ENCODE measurements at places on chromosomes 16 and 17.

- DNase-seq: no peak
Measured at GRCh38 chr16:81823111-81823510, 44.0 kb downstream of the PLCG2 start.

DNA sequence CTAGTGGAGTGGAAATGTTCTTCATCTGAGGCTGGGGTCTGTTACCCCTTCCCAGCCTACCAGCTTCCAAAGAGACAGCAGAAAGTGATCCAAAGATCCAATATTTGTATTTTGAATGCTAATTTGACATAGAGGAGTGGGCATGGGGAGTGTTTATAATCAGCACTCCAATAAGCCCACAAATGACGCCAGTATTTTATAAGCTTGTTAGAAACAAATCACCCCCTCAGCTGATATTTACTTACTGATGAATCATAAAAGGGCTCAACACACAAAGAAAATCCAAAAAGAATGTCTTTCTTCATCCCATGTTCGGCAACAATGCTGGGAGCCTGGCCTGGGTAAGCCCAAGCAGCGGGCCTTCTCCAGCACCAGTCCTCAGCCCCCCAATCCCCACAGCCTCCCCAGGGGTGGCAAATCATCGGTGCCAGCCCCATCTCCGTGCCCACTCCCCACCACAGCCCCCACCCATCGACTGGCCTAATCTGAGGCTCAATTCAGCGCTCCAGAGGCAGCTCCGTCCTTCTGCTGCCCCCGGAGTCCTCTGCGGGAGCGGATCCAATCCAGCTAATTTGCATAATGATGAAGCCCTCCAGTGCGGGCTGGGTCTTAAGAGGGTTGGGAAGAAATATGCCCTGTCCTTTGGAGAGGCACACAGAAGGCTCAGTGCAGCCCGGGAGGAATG is 169.5 kb downstream of the C16orf78 start:
- no peak for DNase-seq

GRCh38 chr17:45042346-45043120 is 8.9 kb downstream of the DCAKD start:
- no peak for DNase-seq

DNA sequence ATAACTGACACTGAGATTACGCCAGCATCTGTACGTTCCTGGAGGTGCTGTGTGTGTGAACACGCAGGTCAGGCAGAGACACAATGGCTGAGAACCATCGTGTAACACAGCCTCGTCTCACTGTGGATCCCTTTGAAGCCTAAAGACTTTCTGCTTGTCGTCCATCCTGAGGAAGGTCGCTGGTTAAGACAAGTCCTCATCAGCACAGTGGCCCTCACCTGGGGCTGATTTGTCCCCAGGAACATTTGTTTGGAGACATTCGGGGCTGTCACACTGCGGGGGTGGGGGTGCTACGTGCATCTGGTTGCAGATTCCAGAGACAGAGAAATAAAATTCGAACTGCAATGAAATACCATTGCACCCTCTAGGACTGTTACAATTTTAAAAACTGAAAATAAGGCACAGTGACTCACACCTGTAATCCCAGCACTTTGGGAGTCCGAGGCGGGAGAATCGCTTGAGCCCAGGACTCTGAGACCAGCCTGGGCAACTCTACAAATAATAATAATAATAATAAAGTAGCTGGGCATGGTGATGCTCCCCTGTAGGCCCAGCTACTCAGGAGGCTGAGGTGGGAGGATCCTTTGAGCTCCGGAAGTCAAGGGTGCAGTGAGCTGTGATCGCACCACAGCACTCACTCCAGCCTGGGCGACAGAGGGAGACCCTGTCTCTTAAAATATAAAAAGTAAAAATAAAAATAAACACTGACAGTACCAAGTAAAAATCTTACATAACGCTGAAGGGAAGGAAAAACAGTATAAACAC is 112.0 kb upstream of the METRNL start:
- DNase-seq: no peak

GRCh38 chr17:41618341-41619035 is 5.9 kb downstream of the KRT17 start:
- DNase-seq: no peak

DNA sequence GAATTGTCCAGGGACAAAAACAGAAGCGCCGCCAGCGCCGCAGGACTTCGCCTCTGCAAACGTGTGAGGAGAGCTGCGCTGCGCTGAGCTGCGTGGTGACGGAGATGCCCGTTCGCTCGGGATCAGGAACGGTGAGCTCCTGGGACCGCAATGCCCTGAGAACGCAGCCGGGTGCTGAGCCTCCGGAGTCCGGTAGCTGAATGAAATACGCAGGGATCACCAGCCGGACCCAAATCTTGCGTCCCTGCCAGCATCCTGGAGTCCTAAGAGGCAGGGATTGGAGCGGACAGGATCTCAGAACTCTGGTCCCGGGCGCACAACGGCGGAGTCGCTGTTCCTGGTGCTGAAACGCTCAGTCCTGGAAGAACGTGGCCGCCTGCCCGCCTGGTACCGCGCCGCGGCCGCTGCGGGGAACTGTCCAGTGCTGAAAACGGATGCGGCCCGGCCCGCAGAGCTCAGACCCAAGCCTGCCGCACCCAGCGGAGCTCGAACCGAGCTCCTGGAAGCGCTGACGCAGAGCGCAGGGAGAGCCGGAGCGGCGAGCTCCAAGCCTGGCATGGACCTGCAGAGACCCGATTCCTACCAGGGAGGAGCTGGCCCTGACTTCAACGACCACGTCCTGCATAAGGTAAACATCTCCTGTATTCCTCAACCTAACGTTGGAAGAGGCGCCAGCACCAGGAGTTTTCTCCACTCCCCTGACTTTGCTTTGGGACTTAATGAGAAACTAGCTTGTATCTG is 41.5 kb downstream of the CD300LF start:
- DNase-seq: peak; percentile 90
